ENCODE measurements at places on chromosomes 11 and 22.
A peak's percentile ranks its signal among the peaks of the same experiment; 100 is the strongest.

- DNase-seq, result peak; percentile 39
These were observed at the start of gene AP5B1 for GRCh38 chr11:65780770-65781151. AP5B1 (minus strand) TSS chr11:65780976; CDS start chr11:65780591, 385 bp downstream.

DNA sequence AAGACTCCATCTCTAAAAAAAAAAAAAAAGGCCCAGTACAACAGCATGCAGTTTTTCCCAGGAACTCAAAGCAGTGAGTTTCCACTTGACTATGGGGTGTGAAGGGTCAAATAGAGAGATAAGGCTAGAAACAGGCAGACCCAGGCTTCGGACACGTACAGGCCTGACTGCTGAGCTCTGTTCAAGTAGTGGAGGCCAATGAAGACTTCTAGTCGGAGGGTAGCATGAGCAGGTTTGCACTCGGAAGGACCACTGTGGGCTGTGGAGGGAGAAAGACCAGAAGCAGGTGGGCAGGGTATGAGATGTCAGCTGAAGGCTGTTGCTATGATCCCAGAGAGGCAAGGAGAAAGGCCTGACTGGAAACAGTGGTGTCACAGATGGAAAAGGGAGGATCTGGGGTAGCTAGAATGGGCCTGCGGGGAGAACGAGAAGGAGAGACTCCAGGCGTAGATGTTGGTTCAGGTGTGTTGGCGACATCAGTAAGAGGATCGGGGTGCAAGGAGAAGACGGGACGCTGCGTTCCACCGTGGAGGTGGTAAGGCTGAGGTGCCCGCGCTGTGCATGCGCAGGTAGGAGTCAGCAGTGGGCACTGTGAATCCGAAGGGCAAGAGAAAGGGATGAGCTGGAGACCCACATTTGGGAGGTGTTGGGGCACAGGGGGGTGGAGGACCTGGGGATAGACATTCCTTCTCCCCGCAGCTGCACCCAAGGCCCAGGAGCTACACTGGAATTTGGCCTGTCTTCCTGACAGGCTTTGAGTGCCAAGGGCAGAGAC is 49.4 kb upstream of the RAB1B start:
- no peak for DNase-seq

- DNase-seq, result no peak
These were observed 132.2 kb downstream of the NAV2 start for GRCh38 chr11:19844806-19845205.

DNA sequence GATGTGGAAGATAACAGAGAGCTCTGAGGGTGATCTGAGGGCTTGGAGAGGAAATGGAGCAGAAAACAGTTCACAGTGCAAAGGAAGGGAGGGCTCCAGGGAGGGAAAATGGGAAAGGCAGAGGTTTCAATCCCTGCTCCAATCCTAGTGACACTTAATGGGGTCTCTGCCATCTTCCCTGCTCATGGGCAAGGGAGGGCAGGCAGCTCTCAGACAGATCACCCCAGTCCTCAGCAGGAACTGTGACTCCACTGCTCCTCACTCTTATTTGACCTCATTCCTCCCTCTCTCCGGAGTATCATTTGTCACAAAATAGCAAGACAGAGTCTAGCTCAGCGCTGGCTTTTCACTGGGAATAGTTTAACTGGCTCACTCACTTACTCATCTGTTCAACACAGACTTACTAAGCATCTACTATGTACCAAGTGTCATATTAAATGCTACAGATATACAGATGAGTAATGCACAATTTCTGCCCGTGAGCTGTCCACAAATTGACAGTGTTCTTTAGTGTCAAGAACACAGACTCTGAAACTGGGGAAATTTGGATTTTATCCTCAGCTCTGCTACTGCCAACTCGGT is 817.4 kb downstream of the OPCML start:
- no peak for DNase-seq

- no peak for DNase-seq
These were observed 575 bp downstream of the MFNG start for GRCh38 chr22:37485395-37486223.

GRCh38 chr22:33051960-33052839 is 6.0 kb downstream of the SYN3 start:
- peak; percentile 18 for DNase-seq

- no peak for DNase-seq
These were observed 179.9 kb downstream of the GRIA4 start for GRCh38 chr11:105789579-105790420.

- DNase-seq, result no peak
These were observed 7.1 kb upstream of the SCGB2A1 start for GRCh38 chr11:62201376-62201775.

DNA sequence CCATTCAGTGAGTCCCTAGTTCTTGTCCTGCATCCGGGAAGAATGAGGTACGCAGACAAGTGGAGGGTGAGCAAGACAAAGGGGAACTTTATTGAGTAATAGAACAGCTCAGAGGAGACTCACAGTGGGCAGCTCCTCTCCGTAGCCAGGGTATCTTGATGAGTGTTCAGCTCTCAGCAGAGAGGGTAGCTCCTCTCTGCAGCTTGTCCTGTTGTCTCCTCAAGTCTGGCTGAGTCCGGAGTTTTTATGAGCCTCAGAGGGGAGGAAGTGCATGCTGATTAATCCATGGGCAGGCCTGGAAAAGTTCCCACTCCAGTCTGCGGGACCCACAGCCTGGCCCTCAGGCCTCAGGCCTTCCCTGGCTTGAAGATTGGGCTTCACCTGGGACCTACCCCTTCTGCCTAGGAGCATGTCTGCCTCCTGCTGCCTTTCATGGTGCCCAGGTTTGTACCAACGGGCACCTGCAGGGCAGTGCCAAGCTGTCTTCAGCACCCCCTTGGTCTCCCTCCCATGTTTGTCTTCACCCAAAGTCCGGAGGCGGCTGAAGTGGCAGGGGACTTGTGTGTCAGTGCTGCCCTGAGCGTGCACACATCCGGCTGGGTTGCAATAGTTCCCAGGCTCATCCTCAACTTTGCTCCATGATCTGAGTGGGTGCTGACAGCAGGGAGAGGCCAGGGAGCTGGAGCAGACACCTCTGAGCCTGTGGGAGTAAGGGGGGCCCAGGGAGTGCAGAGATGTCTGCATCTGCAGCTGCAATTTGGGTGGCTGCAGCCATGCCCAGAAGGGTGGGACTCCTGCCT is 134.2 kb downstream of the LDLRAD3 start:
- no peak for DNase-seq

DNA sequence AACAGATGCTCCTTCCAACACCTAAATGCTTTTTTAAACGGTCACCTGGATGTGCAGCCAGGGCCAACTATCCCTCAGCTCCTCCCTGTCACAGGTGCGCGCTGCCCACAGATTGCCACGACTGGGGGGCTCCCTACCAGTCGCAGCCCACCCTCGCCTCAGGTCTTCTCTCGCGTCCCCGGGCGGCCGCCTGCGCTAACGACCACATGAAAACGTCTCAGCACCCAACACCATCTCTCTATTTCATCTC is 469 bp downstream of the ZBED5 start:
- no peak for DNase-seq

DNA sequence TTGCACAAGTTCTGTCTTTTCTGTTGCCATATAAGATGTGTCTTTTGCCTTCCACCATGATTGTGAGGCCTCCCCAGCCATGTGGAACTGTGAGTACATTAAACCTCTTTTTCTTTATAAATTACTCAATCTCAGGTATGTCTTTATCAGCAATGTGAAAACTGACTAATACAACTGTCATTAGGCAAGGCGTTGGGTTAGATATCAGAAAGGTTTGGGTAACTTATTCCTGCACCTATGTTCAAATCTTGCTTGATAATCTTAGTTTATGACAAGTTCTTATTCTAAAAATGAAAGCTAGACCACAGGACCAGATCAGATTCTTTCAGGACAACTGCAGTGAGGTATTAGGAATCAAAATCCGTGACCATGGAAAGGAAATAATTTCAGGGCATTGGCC is 160.6 kb upstream of the BDNF start:
- DNase-seq, result no peak

GRCh38 chr11:20037396-20038153 is 122.7 kb downstream of the DBX1 start:
- no peak for DNase-seq

- no peak for DNase-seq
These were observed 795 bp downstream of the ZBTB3 start for GRCh38 chr11:62752994-62753735.

GRCh38 chr11:111631024-111631665 is 28.9 kb downstream of the SIK2 start:
- no peak for DNase-seq

- DNase-seq, result no peak
These were observed 103.5 kb downstream of the DDX10 start for GRCh38 chr11:108768370-108768769.
